RCC 7860 (cell line): ENCODE measurements at places on chromosomes 5 and 9.

- no peak for DNase-seq
Measured at GRCh38 chr5:148060881-148061280, 2.9 kb upstream of the SPINK5 start.

DNA sequence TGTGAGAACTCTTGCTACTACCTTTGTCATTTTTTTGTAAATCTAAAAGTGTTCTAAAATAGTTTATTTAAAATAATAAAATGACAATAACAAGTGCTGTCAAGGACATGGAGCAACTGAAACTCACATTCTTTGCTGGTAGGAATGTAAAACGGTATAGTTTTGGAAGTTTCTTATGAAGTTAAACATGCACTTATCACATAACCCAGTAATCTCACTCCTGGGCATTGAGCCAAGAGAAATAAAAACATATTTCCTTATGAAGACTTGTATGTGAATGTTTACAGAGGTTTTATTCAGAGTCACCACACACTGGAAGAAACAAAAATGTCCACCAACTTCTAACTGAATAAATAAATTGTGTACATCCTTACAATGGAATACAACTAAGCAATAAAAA, 46.0 kb upstream of the COL15A1 start:
- no peak for DNase-seq

DNA sequence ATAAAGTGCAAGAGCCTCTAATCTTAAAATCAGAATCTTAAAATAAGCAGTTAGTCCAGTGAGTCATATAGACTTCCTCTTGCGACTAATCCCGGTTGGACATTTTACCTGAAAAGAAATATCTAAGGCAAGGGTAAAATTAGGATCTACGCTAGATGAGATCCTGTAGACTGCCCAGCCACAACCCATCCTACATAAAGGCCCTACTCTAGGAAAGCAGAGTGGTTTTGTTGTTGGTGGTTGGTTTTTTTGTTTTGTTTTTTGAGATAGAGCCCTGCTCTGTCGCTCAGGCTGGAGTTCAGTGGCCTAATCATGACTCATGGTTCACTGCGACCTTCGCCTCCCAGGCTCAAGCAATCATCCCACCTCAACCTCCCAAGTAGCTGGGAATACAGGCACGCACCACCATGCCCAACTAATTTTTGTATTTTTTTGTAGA, 6.9 kb downstream of the TSC1 start:
- no peak for DNase-seq

GRCh38 chr5:151491062-151491461, 43.7 kb downstream of the SLC36A1 start:
- DNase-seq = no peak

DNA sequence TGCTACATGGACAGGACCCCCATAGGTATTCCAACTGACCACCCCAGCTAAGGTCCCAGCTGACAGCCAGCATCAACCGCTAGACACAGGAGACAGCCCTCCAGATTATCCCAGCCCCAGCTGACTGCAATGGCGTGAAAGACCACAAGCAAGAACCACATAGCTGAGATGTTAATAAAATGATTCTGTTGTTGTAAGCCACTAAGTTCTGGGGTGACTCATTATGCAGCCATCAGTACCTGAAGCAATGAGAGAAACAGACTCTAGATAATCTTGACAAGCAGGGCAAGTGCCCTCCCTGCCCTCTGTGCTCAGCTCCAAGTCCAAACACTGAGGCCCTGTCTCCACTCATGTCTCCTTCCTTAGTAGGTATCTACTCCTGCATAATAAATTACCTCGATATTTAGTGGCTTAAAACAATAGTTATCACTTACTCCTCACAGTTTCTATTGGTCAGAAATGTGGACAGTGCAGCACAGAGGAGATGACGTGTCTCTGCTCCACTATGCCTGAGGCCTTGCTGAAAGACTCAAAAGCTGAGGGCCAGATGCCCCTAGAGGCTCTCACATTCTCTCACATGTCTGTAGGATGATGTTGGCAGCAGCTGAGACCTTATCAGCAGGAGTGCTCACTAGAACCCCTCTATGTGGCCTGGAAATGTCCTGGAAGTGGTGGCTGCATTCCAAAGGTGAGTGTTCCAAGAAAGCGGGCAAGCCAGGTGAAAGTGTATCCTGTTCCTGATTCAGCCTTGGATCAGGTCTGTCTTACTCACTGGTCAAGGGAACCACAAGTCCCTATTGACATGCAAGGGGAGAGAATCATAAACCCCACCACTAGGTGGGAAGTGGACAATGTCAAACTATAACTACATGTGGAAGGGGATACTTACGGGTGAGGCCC, 2.5 kb downstream of the MGAT1 start:
- DNase-seq = peak; percentile 74

GRCh38 chr9:108416324-108416723, 439.5 kb downstream of the ACTL7B start:
- no peak for DNase-seq

DNA sequence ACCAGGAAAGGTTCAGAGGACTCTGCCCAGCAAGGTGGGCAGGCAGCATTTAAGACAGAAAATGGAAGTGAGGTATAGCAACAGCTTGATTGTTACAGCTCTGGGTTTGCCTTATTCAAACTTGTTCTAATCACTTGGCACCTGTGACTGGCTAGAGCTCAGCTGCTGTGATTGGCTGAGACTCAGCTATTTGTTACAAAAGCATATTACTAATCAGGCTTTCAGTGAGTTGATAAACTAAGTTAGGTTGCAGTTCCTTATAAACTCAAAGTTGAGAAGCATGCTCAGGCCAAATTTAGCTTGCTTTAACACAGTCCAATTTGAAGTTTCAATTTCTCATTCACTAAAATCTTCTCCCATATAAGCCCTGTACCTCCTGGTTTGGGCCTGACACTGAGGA, 56.3 kb downstream of the GDA start:
- DNase-seq = no peak
